CD8-positive, alpha-beta T cell (primary cell): ENCODE measurements at places on chromosomes 6 and 20. TPM values are rescaled to one million over a fixed set of nuclear protein-coding genes. Genes with fewer than 3 reads are reported as not detected.

GRCh38 chr20:17921774-17922173, 46.8 kb downstream of the SNX5 start:
- no peak for DNase-seq

The COL9A3 gene
- total RNA-seq = not detected

The SMIM8 gene
- 4.2 TPM for total RNA-seq

GRCh38 chr6:56761651-56762050, 119.0 kb upstream of the DST start:
- no peak for DNase-seq

DNA sequence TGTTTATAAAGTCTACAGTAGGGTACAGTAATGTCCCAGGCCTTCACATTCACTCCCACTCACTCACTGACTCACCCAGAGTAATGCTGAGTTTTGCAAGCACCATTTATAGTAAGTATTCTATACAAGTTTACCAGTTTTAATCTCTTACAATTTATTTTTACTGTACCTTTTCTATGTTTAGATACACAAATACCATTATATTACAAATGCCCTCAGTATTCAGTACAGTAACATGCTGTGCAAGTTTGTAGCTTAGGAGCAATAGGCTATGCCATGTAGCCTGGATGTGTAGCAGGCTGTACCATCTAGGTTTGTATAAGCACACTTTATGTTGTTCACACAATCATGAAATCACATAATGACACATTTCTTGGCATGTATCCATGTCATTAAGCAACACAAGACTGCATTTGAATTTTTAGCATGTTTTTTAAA, 673.6 kb downstream of the CD109 start:
- DNase-seq = no peak

The DEFB124 gene
- total RNA-seq = not detected

- no peak for DNase-seq
These were observed 9.6 kb downstream of the L3MBTL3 start for GRCh38 chr6:130027948-130028347.

The FAM209A gene
- 7.7 TPM for total RNA-seq

The CST7 gene
- 53.3 TPM for total RNA-seq

The CLDN20 gene
- total RNA-seq = not detected

The HM13 gene
- 106 TPM for total RNA-seq

The LPA gene
- not detected for total RNA-seq

The MMP24 gene
- 0.11 TPM for total RNA-seq

- no peak for DNase-seq
These were observed 593.8 kb upstream of the NRSN1 start for GRCh38 chr6:23532227-23532626.

DNA sequence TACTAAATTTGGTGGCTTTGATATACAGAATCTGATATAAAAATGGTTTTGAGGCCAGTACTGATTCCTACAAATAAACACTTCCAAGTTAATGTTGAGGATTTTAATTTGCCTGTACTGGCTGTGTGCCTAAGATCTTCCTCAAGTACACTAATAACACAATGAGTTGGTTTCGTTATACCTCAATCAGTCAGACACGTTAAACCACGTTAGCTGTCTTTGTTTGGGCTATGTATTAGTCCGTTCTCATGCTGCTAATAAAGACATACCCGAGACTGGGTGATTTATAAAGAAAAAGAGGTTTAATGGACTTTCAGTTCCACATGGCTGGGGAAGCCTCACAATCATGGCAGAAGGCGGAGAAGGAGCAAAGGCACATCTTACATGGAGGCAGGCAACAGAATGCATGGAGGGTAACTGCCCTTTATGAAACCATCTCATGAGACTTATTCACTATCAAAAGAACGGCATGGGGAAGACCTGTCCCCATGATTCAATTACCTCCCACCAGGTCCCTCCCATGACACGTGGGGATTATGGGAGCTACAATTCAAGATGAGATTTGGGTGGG, 46.2 kb downstream of the NT5E start:
- no peak for DNase-seq

The CD93 gene
- 0.16 TPM for total RNA-seq

- DNase-seq = no peak
These were observed 12.2 kb downstream of the LIN28B start for GRCh38 chr6:104969108-104969507.

The GCNT2 gene
- total RNA-seq = 1.1 TPM

The TNFRSF6B gene
- total RNA-seq = 3.0 TPM

GRCh38 chr20:48139262-48140041, 354.2 kb upstream of the SULF2 start:
- no peak for DNase-seq

The ADGB gene
- total RNA-seq = not detected

- DNase-seq = no peak
These were observed 44.9 kb downstream of the SNAP25 start for GRCh38 chr20:10263385-10264165.

The POLH gene
- total RNA-seq = 3.4 TPM

DNA sequence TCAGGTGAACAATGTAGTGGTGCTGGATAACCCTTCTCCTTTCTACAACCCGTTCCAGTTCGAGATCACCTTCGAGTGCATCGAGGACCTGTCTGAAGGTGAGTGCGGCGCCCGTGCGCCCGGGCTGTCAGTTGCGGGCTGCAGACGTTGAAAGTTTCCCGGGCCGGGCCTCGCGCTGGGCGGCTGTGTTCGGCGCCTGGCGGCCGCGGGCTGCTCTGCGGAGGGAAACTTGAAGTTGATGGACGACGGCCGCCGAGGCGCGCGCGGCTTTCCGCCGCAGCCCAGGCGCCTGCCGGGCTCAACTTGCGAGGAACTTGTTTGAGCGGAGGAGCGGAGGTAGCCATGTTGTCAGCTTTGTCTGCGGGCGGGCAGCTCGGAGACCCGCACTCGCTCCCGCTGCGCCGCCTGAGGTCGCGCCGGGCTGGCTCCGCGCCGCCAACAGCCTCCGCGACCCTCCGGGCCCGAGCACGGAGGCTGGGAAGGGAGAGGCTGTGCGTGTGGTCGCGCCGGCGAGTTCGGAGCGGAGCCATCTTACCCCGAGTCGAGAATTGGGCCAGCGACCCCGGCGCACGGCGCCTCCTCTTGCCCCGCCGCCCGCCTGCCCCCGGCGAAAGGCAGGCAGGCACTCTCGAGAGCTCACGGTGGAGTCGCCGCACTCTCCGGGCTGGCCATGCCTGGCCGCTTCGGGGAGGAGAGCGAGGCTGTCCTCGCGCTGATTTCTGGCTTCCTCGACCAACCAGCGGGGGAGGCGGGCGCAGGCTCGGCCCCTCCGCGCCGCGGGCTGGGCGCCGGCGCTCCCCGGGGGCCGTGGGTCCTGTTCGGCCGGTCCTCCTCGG, 691 bp downstream of the ASF1A start:
- peak; percentile 81 for DNase-seq

DNA sequence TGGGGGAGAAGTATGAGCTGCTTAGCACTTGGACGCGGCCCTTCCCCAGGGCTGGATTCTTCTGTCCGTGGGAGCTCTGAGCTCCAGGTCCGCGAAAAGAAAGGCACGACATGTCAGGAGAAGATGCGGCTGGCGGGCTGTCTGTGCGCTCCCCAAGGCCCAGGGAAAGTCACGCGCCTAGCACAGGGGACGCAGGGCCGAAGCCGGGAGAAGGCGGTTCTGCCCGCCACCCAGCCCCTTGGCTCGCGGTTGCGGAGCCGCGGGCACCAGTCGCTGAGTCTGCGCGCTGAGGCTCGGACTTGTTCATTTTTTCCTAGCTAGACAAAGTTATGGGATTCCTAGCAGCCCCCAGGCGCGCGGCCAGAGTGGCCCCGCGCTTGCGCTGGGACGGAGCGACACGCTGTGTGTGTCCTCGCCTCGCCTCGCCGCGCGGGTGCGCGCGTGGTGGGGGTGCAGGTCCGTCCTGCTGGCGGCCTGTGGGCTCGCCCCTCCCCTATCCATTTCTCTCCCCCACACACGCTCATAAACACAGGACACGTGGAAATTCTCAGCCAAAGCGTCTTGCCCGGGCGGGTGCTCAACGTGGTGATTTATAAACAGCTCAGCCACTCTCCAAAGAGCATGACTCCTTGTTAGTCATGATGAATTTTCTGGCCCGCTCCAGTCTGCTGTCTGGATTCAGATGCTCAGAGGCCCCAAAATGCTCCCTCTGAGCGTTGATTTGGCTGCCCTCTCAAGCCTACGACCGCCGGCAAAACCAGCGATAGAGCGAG, 1.9 kb upstream of the POU3F2 start:
- no peak for DNase-seq

DNA sequence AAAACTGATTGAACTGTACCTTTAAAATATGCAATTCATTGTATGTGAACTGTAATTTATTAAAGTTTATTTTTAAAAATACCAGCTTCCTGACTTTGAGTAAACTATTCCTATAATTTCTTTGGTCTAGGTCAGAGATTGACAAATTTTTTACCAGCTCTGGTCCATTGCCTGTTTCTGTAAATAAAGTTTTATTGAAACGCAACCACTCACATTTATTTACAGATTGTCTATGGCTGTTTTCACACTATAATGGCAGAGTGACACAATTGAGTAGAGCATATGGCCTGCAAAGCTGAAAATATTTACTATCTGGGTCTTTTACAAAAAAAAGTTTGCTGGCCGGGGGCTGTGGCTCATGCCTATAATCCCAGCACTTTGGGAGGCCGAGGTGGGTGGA, 33.0 kb upstream of the NFATC2 start:
- no peak for DNase-seq

DNA sequence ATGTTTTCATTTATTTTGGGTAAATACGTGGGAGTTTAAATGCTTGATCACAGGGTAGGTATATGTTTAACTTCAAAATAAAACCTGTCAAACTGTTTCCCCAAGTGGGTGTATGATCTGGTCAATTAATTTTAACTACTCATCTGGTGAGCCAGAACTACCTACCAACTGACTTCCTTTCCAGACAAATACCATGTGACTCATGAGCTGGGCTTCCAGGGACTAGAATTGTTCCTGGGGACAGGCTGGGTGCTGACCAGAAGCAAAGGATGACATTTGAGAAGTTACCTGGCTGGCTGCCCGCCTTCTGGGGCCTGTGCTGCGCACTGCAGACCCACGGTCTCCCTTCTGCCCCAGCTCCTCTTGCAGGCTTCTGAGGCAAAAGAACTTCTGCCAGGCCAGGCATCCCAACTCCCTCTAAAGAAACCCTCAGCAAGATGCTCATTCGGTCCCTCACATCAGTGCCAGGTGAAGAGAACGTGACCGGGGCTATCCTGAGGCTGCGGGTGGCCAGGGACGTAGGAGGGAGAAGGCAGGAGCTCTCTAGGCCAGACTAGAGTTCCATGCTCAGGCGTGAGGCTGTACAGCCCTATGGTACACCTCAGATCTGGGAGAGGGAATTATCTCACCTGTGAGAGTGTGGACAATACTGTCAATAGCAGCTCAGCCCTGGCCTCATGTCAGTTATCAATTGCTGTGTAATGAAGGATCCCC, 103.6 kb downstream of the JPH2 start:
- no peak for DNase-seq

- no peak for DNase-seq
These were observed 6.0 kb upstream of the MRAP2 start for GRCh38 chr6:84027340-84028181.

DNA sequence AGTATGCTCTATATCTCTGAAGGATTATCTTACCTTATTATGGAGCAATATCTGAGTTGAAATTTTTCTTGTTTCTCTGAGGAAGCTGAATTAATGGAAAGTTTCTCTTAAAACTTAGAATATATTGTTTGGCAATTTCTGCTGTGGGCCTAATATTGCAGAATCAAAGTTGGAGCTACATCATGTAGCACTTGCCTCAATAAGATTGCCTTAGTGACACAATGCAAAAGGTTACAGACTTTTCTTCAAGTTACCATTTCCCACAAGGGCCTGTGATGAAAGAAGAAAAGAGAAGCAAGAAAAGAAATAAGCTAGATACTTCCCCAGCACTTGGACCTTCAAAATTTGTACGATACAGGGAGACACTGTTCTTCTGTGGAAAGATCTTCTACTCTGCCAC, 151.2 kb downstream of the SOBP start:
- no peak for DNase-seq

DNA sequence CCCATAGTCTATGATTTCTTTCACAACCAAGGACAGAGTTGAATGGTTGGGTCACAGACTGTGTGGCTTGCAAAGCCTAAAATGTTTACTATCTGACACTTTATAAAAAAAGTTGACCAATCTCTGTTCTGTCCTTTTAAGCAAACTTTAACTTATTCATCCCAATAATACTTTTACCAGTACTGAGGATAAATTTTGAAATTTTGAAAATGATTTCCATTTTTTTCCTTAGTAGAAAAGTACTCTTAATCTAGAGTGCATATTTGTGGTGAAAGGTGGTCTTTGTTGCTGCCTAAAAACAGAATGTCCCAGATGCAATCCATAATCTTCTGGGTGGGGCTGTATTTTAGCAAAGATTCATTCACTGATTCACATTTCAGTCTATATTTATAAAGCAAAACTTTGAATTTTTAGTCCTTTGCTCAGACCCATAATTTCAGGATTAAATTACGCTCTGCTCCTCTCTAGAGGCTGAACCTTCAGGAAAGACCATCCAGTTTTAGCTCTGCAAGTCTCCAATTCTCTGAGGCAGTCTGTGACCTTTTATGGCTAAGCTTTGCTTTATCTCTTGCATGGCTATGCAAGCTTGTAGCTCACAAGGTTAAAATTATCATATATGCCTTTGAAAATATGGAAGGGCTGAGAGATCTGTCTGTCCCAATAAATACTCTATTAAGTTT, 573.5 kb downstream of the COL12A1 start:
- no peak for DNase-seq

The UBE2C gene
- not detected for total RNA-seq

The HLA-C gene
- 2,677 TPM for total RNA-seq

- no peak for DNase-seq
These were observed 218.2 kb downstream of the C6orf118 start for GRCh38 chr6:165091121-165091785.

DNA sequence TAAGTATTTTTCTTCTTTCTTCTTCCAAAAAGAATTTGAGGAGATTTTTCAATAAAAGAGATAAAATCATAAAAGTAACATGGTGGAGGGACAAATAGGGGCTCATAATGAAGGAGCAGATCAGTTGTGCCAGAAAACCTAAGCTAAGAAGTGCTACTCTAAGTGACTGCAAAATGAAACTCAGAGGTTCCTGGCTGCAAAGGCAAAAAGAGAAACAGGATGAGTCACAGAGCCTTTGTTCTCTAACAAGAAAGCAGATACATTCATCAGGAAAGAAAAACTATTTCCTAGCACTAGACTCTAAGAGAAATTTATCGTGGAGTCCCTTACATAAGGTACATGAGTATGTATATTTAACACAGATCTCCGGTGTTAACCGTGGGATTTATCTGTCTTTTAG, 49.8 kb downstream of the TSHZ2 start:
- DNase-seq = no peak

The DDX43 gene
- total RNA-seq = 0.81 TPM
